ENCODE measurements at places on chromosomes 16 and 17.

DNA sequence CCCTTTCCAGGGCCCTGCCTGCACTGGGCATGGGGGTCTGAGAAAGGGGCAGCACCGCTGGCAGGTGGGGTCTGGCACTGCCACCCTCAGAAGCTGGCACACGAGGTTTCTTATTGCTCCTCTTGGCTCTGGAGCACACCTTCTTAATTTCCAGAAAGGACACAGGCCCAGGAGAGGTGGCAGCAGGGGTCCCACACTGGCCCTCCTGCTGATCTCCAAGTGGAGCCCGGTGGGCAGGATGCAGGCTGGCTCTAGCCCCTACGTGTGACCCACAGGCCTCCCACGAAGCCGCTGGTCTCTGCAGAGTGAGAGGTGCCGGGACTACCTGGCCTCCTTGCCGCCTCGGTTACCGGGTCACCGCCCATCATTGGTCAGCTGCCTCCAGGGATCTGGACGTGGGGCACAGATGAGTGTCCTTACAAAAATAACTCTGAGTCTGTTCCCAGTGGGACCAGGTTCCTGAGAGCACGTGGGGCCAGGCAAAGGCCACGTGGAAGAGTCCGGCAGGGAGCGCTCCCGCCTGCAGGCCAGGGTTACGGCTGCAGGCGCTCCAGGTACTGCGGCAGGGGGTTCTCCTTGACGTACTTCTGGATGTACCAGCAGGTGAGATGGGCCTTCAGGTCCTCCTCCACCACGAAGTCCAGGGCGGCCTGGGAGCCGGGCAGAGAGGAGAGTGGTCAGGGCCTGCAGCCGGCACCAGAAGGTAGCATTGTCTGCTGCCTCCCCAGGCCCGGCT lies 10.3 kb downstream of the NATD1 start:
- no peak for ATAC-seq

DNA sequence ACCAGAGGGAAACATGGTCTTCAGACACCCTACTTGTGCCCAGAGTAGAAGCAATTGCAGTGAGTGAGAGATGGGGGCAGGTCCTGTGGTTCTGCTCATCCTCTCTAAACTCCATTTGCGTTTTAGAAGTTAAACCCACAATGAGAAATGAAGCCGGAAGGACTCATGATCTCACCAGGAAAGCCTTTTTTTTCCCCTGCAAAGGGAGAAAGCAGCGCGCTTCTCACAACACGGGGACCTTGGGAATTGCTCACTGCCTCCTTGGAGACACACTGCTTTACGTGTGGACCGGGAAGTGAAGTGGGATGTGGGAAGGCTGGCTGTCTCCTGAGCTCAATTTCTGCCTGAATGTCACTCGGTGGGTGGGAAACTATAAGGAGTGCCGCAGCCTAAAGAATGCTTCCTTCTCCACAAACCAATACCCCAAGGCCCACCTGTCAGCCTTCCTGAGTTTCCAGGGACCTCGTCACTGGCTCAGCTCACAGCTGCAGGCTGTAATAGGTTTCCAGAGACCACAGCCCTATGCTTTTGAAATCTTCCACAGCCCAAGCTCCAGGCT lies 365.4 kb downstream of the XYLT1 start:
- ATAC-seq, result no peak

- no peak for ATAC-seq
These were observed 7.4 kb upstream of the PYDC1 start for GRCh38 chr16:31224092-31224955.

GRCh38 chr17:20189302-20189701 lies 180.1 kb downstream of the SPECC1 start:
- no peak for ATAC-seq

GRCh38 chr16:2791174-2791573 lies 3.8 kb upstream of the PRSS33 start:
- no peak for ATAC-seq

GRCh38 chr17:4301066-4301465 lies 37.3 kb upstream of the ANKFY1 start:
- no peak for ATAC-seq

- ATAC-seq, result no peak
These were observed 29.9 kb upstream of the FOXF1 start for GRCh38 chr16:86480444-86480843.

DNA sequence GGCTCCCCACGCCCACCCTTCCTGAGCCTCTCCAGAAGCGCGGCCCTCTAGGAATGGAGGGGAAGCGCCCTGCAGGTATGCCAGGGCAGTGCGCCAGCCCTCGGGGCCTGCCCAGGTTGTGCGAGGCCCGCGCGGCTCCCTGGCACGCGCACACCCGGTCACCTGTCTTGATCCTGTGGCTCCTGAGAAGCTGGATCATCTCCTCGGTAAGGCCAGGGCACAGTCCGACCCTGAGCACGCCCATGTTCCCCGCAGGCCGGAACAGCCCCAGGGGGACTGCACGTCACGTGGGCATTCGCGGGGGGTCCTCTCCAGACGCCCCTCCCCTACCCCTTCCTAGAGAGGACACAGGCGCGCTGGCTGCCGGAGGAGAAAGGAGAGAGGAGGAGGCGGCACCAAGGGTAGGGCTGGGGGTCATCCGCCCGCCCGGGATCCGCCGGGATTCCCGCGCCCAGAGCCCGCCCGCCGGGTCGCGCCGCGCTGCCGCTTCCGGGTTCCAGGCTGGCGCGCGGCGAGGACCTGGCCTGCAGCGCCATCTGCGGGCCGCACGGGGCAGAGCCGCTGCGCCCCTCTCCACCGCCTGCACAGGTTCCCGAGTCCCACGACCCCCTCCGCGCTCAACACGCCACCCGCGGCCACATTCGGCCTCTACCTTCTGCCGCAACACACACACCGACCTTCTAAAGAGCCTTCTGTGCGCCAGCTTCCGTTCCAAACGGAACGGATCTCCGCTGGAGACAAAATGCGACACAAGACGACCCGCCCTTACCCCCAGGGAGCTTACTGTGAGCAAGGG lies at the start of gene RAD51D:
Gene RAD51D, minus strand, starts transcription at position 491 of the 796 bp plus-strand sequence. Its CDS starts 247 bp downstream, at position 244.
- ATAC-seq, result peak; percentile 95

- peak; percentile 93 for ATAC-seq
These were observed 14.6 kb downstream of the SMTNL2 start for GRCh38 chr17:4598776-4599504.

DNA sequence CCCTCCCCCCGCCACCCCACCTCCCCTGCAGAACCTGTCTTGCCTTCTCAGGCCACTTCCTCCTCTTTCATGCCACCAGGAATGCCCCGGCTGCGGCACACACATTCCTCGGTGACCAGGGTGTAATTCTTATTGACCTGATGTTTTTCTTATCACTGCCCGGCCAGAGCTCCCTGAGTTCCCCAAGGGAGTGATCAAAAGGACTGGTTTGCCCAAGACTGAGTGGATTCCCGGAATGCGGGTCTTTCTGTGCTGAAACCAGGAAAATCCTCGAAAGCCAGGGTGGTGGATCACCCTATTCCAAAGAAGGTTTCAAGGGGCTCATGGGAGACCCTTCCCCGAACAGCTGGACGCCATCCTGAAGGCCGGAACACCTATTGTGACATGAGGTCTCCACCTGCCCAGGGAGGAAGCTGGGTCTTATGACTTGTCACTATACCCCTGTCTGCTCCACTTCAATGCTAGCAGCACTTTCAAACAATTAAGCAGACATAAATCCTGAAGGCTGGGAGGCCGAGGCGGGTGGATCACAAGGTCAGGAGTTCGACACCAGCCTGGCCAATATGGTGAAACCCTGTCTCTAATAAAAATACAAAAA lies 53.0 kb upstream of the RPL38 start:
- ATAC-seq, result no peak

GRCh38 chr17:77872199-77872598 lies 86.3 kb upstream of the TNRC6C start:
- ATAC-seq, result no peak

DNA sequence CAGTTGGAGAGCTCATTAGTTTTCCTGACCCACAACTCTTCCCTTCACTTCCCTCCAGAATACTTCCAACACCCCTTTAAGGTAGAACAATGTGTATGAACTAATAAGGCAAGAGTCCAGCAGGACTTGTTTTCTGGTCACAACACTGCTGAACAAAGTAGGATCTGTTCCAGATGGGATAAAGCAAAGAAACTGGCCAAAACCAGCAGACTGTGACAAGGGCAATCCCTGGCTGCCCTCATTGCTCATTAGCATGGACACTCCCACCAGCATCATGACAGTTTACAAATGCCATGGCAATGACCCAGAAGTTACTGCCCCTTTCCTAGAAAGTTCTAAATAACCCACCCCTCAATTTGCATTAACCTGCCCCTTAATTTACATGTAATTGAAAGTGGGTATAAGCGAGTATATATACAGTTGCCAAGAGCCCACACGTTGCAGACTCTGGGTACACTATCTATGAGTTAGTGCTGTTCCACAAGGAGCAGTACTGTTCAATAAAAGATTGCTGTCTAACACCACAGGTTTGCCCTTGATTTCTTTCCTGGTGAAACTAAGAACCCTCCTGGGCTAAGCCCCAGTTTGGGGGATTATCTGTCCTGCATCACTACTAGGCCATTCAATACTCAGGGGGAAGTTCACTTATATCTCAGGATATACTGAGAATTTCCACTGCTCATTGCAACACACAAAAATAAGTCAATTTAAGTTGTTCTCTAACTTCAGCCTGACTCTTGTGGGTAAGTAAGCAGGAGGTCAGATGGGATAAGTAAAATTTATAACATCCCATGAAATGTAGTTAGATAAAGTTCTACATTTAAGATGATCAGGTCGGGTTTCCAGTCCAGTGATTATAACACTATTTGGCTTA lies 82.3 kb downstream of the SSH2 start:
- no peak for ATAC-seq

GRCh38 chr17:29107933-29108822 lies 65.2 kb downstream of the PIPOX start:
- ATAC-seq, result no peak

DNA sequence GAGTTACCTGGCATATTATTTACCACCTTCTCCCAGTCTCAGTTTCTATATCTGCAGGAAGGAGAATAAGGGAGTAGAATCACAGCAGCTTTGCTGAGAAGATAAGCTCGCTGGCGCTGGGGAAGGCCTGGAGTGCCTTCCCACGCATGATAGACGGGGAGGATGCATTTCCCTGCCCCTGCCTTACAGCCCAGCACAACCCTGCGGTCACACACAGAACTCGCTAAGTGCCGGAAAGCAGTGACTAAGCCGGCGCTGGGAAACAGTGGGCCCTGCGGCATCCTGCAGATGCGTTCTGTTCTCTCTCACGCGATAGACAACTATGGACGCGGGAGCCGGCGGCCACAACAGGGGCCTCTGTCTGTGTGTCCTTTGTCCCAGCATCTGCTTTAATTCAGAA lies 4.8 kb downstream of the CA5A start:
- ATAC-seq, result no peak

- no peak for ATAC-seq
These were observed 20.3 kb upstream of the ARL2BP start for GRCh38 chr16:57224651-57225335.

DNA sequence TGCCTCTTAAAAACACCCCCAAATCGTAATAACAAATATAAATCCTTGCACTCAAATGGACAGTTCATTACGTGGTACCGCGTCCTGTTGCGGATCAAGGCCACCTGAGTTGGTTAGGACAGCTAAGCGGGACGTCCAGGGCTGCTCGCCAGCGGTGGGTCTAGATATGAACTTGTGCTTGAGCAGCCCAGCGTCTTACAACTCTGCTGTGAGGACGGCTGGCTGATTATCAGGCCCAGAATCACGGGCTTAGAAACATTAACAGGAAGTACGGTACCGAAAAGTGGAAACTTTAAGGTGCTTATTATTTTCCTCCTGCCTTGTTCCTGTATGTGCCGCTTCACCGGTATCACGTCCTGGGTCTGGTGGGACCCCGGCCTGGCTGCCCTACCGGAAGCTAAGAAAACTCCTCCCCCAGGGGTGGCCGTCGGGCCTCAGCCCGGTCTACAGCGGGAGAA lies 832 bp upstream of the SRRM2 start:
- ATAC-seq, result no peak

DNA sequence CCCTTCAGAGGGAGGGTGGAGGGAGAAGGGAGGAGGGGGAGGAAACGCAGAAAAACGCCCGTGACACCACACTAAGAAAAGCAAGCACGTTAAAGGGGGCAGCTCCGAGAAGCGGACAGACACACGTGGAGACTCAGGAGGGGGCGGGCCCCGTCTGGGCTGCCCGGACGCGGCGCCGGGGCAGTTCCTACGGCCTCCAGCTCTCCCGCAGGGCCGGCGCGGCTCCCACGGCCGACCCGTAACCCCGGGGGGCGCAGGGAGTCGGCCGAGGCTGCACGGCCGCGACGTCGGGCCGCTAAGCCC lies 362 bp downstream of the KLHDC4 start:
- peak; percentile 42 for ATAC-seq

GRCh38 chr17:44333371-44333770 lies 8.7 kb upstream of the SLC25A39 start:
- ATAC-seq, result no peak

DNA sequence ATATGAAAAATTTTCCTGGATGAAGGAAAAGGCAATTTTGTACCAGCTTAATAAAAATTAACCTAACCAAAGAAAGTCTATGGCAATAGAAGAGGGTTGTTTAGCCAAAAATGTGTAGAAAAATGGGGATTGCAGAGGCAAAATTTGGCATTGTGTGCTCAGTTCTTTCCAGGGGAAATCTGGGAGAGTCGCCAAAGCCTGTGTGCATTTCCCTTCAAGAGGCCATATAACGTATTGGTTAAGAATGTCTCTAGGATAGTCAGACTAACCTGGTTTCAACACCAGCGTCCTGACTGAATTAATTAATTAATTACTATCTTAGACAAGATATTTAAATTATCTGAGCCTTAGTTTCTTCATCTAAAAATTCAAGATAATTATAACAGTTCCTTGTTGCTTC lies 44.8 kb upstream of the HLF start:
- no peak for ATAC-seq

DNA sequence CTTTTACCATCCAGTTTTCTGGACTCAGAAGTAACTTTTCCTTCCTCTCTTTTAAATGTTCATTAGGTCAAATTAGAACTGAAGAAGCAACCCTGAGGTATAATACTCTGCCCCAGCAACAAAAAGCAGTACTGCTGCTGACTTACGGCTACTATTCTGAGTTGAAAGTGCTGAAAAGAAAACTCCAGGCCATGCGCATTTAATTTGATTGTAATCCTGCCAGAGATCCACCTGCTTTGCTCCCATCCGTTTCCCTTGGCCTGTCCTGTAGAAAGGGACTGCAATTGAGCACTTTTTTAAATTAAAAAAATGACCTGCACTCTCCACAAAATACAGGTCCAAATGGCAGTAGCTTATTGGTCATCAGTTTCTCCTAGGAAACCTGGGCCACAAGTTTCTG lies 61.6 kb downstream of the PITPNC1 start:
- ATAC-seq, result no peak

- ATAC-seq, result no peak
These were observed 5.7 kb upstream of the SPHK1 start for GRCh38 chr17:76378548-76379274.

GRCh38 chr16:27754788-27755690 lies 205.1 kb downstream of the KATNIP start:
- ATAC-seq, result no peak

DNA sequence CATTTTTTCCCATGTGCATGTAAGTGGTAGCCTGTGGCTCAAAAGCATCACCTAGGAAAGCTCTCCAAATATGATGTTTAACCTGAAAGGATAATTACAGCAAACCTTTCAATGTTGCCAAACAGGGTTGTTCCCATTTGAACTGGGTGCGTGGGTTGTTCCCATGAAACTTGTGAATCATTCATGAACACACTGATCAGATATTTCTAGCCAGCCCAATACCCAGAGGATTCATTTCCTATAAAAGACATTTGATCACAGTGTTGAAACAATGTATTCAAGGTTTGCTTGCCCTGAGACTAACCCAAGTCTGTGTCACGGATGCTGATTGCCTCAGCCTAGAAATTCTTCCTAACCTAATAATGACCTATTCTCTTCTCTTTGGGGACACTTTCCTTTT lies 12.9 kb downstream of the KRT39 start:
- no peak for ATAC-seq

GRCh38 chr17:80709090-80709695 lies 164.6 kb downstream of the RPTOR start:
- ATAC-seq, result no peak

- no peak for ATAC-seq
These were observed 488.6 kb downstream of the CDH8 start for GRCh38 chr16:61547626-61548025.

Measured in gastroesophageal sphincter (tissue), 4 donors.